ENCODE measurements at places on chromosomes 2 and 18. TPM values are rescaled to one million over a fixed set of nuclear protein-coding genes. Genes with fewer than 3 reads are reported as not detected.

GPR75 gene
- 3.3 TPM for total RNA-seq

GLB1L gene
- 3.2 TPM for total RNA-seq

LAMA1 gene
- total RNA-seq = 1.7 TPM

FOXI3 gene
- not detected for total RNA-seq

RPS27A gene
- 1,336 TPM for total RNA-seq

TDRD15 gene
- not detected for total RNA-seq

SMYD5 gene
- 9.6 TPM for total RNA-seq

SLC9A2 gene
- 6.8 TPM for total RNA-seq

SCYGR4 gene
- 5.1 TPM for total RNA-seq

PLB1 gene
- total RNA-seq = 10.0 TPM

DNAH7 gene
- 0.08 TPM for total RNA-seq

TYMS gene
- total RNA-seq = 9.9 TPM

CCDC74B gene
- total RNA-seq = 2.6 TPM

CRACDL gene
- total RNA-seq = 10.9 TPM

RND3 gene
- 35.5 TPM for total RNA-seq

DES gene
- 36.8 TPM for total RNA-seq

TTC21B gene
- total RNA-seq = 28.9 TPM

RUFY4 gene
- total RNA-seq = not detected
